Left colon (tissue), 2 donors: ENCODE measurements at places on chromosomes 2 and 18. TPM values are rescaled to one million over a fixed set of nuclear protein-coding genes. Genes with fewer than 3 reads are reported as not detected.

The VIT gene
- total RNA-seq = 0.50 TPM

DNA sequence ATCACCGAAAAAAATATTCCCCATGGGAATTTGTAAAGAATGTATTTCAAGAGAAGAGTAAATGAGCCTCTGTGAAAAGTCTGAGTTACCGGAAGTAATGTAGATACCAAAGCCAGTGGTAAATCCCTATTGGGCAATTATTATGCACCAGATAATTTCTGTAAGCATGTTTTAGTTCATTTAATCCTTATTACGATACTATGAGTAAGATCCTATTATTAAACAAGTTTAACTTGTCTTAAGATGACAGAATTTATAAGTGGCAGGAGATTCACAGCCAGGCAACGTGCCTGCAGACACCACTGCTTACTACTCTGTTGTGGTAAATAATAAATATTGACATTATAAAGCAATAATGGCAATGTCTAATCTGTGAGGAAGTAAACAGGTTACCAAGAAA is 280.8 kb upstream of the RGPD4 start:
- no peak for DNase-seq

The OBSL1 gene
- 11.0 TPM for total RNA-seq

The PROKR1 gene
- total RNA-seq = 0.09 TPM

The COL6A3 gene
- 79.5 TPM for total RNA-seq

- no peak for DNase-seq
Measured at GRCh38 chr2:236862961-236863728, 222.5 kb upstream of the COPS8 start.

DNA sequence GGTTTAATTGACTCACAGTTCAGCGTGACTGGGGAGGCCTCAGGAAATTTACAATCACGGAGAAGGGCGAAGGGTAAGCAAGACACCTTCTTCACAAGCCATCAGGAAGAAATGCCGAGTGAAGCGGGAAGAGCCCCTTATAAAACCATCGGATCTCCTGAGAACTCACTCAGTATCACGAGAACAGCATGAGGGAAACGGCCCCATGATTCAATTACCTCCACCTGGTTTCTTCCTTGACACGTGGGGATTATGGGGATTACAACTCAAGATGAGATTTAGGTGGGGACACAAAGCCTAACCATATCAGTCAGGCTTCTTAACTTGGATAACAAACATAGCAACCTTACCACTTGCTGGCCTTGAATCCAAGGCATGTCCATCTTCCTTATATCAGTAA is 289.0 kb upstream of the STON1 start:
- no peak for DNase-seq

GRCh38 chr18:34495506-34495905 is 214.6 kb upstream of the DTNA start:
- DNase-seq = no peak

DNA sequence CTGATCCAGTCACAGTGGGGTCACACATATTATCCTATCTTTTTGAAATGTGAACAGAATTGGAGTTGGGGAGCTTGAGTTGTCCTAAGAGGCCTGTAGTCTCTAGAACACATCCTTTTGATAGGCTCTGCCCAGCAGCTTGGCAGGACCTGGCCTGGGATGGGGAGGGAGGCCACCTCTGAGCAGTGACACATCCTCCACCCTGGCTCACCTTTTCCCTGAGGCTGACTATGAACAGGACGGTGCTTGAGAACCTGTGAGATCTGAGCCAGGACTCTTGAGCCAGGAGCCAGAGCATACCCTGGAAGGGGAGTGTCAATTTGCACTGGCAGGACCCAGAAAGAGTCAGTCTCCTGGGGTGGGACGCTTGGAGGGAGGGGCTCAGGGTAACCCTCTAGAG is 17.7 kb upstream of the ATP6V1B1 start:
- DNase-seq = no peak

The GAREM1 gene
- 21.9 TPM for total RNA-seq

DNA sequence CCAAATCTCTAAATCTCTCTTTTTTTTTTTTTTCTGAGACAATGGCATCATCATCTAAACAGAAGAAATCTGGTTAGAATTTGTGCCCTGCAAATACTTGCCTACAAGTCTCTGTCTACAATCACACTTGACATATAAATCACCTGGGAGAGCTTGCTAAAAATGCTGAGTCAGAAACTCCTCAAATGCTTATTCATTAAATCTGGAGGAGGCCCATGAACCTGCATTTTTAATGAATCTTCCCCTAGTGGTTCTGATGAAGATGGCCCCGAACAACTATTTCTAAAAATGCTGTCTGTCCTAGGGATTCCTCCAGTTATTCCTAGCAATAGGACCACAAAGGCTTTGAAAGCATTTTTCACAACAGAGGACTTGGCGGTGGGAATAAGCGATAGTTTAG is 1.6 kb upstream of the CSRNP3 start:
- no peak for DNase-seq

DNA sequence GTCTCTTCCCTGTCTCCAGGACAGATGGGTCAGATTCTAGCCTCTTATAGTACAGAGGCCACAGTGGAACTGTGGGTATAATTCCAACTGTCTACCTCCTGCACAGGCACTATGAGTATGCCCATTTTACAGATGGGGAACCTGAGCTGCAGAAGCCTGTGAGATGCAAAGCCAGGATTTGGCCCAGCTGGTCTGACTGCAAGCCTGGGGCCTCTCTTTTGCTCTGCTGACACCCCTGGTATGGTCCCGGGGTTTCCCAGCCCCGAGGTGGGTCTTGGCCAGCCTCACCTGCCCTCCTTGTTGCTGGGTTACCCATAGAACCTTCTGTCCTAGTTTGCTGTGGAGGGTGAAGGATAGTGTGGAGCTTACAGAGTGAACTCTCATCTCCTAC is 9.8 kb downstream of the HS6ST1 start:
- peak; percentile 18 for DNase-seq

GRCh38 chr18:78685250-78685979 is 294.2 kb upstream of the SALL3 start:
- no peak for DNase-seq

- DNase-seq = no peak
Measured at GRCh38 chr18:4060427-4061281, 394.5 kb downstream of the DLGAP1 start.

The PAX8 gene
- 13.2 TPM for total RNA-seq

DNA sequence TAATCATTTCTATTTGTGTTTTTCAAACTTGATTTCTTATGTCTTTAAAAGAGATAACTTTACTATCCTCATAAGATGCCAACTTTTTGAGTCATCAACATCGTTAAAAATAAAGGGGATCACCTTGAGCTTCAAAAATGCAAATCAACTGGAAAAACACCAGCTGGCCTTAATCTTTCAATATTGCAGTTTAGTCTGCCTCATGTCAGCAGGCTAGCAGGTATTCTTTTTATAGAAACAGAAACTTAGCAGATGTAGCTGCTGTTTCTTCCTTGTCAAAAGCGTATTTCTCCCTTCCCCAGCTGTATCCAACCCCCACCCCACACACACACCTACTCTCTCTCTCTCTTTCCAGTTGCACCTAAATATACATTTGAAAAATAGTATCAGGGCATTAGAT is 154.1 kb upstream of the ZNF804A start:
- DNase-seq = no peak

- DNase-seq = no peak
Measured at GRCh38 chr2:29119211-29119610, 4.0 kb downstream of the CLIP4 start.

The PDE11A gene
- 1.8 TPM for total RNA-seq

- peak; percentile 68 for DNase-seq
Measured at GRCh38 chr2:218393750-218394290, 5.8 kb upstream of the CTDSP1 start.

The LAMA3 gene
- total RNA-seq = 33.2 TPM

DNA sequence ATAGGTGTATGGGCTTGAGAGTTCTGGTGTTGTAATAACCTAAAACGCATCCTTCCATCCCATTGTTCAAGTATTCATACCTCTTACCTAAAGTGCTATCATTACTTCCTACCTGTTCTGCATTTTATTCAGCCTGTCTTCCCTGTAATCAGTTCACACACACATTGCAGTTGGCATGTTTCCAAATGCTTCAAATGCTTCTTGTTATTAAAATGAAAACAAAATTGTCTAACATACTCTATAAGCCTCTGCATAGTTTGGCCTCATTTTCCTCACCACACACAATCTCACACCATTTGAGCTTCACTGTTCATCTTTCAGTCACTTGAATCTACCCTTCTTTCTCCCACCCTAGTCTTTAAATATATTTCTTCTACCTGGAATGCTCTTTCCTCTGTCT is 1178.2 kb upstream of the NRXN1 start:
- DNase-seq = no peak

DNA sequence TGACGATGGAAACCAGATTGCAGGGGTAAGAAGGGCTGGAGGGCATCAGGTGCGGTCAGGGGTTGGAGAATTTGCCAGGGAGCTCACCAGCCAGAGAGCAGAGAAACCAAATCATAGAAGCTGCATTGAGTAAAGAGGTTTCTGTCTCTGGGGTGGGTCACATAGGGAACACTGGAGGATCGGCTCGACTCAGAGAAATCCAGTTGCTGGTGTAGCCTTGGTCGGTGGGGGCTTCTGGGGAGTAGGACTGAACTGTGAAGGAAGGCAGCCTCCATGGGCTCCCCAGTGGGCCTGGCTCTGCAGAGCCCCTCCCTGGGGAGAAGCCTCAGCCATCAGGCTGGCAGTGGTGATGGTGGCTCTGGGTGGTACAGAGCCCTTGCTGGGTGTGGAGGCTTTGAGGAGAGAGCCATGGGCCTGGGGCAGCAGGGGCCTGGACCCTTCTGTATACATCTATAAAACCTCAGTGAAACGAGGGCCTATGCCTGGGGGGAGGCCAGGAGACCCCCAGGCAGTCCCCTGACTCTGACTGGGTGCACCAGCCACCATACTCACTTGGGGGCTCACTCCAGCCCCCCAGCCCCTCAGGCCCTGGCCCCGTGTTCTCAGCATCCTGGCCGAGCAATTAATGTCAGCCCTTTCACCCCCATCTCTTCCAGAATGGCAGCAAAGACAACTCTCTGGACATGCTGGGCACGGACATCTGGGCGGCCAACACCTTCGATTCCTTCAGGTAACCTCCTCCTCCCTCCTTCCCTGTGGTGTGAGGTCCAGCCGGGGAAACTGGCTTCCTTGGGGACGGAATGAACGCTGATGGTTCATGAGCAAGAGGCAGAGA is 124.5 kb downstream of the CTIF start:
- peak; percentile 11 for DNase-seq

The SRD5A2 gene
- not detected for total RNA-seq

DNA sequence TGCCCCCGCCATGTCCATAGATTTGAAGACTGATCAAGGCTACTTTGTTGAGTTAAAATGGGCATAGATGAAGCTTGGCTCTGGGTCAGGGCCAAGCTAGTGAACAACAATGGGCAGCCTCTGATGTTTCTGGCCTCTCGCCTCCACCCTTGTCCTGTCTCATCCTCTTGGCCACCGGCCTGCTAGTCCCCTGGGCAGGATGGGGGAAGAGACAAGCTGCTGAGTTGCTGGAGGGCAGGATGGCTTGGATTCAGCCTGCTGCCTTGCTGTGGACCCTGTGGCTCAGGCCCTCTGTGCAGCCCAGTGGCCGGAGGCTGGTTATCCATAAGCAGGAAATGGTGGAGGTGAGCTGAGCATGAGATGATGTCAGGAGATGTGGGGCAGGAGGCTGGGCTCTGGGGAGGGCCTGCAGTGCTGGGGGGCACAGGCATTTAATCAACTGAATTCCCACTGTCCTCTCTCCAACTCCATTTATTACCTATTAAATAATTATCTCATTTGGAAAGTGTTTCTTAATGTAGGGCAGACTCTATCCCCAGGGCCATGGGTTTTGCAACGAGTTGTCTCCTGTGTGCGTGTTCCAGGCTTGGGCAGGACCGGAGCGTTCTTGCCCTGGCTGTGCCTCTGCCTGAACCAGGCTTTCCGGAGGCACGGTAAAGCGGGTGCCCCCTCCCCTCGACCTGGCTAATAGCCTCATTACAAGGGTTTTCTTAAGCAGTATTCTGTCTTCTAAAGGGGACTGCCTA is 122.9 kb downstream of the GLI2 start:
- no peak for DNase-seq

The UGT1A3 gene
- 2.0 TPM for total RNA-seq

GRCh38 chr2:11746376-11746806 is at the start of gene LPIN1:
LPIN1 (plus strand) TSS chr2:11746632; CDS start chr2:11765542, 18,910 bp downstream.
- peak; percentile 94 for DNase-seq

DNA sequence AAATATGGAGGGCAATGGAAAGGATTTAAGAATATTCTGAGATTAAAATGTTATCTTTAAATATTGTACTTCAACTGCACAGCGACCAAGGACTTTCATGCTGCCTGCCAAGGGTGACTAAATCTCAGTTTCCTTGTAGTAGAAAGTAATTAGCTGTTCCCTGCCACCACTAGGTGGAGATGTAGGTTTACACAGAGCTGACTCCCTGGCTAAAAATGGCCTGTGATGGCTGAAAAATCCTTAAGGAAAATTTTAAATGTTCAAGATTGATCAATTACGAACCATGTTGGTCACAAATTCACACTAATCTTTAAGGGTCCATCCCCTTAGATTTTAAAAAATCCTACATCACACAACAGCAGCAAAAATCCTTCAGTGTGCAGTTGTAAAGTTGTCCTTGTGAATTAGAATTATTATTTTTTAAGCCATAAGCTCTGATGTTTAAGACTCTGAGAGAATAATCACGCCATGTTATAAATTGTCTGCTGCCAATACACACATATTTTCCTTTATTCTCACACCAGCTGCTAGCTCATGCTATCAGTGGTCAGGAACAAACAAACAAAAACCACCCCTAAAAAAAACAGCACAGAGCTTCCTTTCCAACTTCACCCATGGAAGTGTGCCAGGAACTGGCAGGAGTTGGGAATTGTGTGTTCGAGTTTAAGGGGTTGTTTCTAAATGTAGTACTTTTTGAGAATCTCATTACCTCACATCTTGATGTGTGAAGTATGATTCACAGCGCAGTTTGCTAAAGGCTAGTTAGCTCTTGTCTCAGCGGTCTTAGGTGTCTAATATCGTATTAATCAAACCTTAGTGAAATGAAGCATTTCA is 399.8 kb downstream of the TMEM182 start:
- DNase-seq = no peak

The ANKRD30B gene
- total RNA-seq = 0.24 TPM

GRCh38 chr2:230773039-230773773 is 60.6 kb downstream of the CAB39 start:
- no peak for DNase-seq

The LYG2 gene
- not detected for total RNA-seq

The VWC2L gene
- not detected for total RNA-seq

GRCh38 chr18:21191596-21192307 is 50.3 kb upstream of the GREB1L start:
- no peak for DNase-seq

The ANKRD30BL gene
- total RNA-seq = not detected

GRCh38 chr18:55983433-55983832 is 395.4 kb upstream of the TCF4 start:
- DNase-seq = no peak

GRCh38 chr18:3368193-3368592 is 81.8 kb upstream of the TGIF1 start:
- no peak for DNase-seq

DNA sequence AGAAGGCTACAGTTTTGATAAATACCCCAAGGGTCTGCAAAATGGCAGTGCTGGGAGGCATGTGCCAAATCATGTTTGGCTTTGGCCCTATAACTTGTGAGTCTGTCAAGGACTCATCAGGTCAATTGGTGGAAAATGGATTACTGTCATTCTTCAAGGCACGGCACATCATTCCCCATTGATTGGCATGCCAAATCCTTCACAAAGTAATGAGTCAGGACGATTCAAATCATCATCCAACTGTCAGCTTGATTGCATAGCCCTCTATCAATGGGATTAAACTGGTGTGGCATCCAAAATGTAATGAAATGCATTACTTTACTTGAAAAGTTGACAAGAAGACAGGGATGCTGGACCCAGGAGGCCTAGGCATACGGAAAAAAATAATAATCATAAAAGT is 441.6 kb upstream of the PIK3C3 start:
- DNase-seq = no peak

The RAX gene
- not detected for total RNA-seq
